Natural killer cell treated with Interleukin-12 subunit alpha and Interleukin-12 subunit beta and Interleukin-15 and Interleukin-18, amount 100 ng/mL, for 72 hours (primary cell): ENCODE measurements at places on chromosomes 5 and 9.

DNA sequence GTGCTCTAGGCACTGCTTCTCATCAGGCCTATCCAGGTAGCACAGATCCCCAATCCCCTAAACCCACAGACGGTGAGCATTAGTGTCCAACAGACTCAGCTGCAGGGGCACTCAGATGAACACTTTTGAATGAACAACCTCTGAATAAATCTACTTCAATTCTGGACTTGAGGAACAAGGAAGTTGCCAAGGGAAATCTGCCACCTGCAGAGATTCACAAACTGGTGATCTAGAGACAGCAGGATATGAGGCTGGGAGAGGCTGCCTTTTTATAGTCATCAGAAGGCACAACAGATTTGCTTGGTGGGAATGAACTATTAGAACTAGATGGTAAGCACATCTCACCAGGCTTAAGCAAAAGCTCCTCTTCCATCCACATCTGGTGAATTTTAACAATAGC is 7.0 kb upstream of the HK3 start:
- H3K27me3 ChIP-seq = no peaks in the 10 kb centered on the region
- peaks cover 51% of the 10 kb centered on the region for H3K36me3 ChIP-seq
- H3K27ac ChIP-seq = peak overlapping the region; percentile 14
- no peak overlapping the region for H3K4me3 ChIP-seq
- DNase-seq = no peak

DNA sequence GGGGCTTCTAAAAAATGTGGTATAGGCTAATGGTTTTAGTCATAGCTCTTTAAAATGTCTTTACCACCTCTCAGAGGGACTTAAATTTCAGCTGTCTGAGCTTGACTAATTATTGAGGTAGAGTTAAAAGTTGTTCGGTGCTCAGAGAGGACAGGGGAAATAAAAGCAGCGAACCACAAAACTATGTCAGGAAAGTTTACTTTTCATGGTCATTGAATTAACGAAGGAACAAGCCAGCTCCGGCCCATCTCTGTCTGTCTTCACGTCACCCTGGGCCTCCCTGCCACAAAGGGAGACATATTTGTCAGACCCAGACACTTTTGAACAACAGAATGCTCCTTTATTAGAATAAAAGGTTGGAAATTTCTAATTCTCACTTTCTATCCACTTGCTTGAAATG is 98.8 kb upstream of the EFNA5 start:
- H3K4me3 ChIP-seq = no peak overlapping the region
- DNase-seq = no peak
- H3K4me1 ChIP-seq = no peaks in the 10 kb centered on the region
- peaks cover 53% of the 10 kb centered on the region for H3K27me3 ChIP-seq
- H3K27ac ChIP-seq = no peak overlapping the region

GRCh38 chr5:98770911-98771322 is 2.5 kb upstream of the RGMB start:
- no peak for DNase-seq
- H3K27me3 ChIP-seq = peaks cover 57% of the 10 kb centered on the region
- H3K4me3 ChIP-seq = peak overlapping the region; percentile 98
- H3K27ac ChIP-seq = peak overlapping the region; percentile 69
- no peaks in the 10 kb centered on the region for H3K36me3 ChIP-seq

DNA sequence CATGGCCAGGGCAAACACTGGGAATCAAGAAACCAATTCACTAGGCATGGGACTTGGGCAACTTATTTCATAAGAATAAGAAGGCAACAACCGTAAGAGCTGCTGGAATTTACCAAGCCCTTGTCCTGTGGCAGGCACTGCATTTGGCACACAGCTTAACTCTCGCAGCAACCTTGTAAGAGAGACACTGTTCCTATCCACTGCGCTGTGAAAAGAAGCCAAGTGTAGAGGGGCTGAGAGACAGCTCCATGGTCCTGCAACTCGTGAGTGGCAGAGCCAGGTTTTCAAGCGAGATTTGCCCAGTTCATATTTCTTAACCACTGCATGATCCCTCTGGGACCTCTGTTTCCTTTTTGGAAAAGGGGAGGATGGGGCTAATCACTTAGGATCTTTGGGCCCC is 129.3 kb upstream of the STC2 start:
- no peaks in the 10 kb centered on the region for H3K36me3 ChIP-seq
- H3K4me3 ChIP-seq = no peak overlapping the region
- no peaks in the 10 kb centered on the region for H3K4me1 ChIP-seq
- H3K27me3 ChIP-seq = peaks cover 5% of the 10 kb centered on the region
- no peak overlapping the region for H3K27ac ChIP-seq

DNA sequence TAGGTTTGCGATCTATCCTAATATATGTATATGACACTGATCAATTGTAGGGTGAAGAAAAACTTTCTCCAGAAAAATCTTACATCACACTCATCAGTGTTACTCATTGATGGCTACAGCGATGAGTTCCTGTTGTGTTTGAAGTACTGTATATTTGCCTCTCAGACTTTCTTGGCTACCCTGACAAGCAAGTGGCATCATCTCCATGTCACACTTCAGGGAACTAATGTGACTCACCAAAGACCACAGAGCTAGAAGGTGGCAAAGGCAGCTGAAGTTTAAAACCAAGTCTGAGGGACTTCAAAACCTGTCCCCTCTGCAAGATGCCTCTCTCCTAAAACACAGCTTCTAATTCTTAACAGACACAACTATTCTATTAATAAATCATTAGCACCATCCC is 451.4 kb downstream of the CTNND2 start:
- no peak for DNase-seq
- no peaks in the 10 kb centered on the region for H3K36me3 ChIP-seq
- no peak overlapping the region for H3K27ac ChIP-seq
- no peaks in the 10 kb centered on the region for H3K4me1 ChIP-seq

DNA sequence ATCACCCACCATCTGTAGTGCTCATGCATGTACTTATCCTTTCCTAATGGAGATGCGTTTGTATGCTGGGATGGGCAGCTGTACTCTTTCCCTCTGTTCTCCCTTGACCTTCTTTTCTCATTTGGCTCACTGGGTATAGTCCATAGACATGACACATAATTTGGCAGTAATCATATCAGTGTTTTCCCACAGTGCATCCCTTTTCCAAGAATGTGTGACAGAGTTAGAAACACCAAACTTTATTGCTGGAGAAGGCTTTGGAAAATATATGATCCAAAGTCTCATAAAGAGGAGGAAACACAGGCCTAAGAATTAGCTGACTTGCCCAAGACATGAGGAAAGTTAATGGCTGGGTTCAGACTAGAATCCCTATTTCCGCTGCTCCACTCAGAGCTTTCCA is 1233.4 kb upstream of the DMAC1 start:
- no peaks in the 10 kb centered on the region for H3K36me3 ChIP-seq
- no peak overlapping the region for H3K4me3 ChIP-seq
- DNase-seq = no peak

DNA sequence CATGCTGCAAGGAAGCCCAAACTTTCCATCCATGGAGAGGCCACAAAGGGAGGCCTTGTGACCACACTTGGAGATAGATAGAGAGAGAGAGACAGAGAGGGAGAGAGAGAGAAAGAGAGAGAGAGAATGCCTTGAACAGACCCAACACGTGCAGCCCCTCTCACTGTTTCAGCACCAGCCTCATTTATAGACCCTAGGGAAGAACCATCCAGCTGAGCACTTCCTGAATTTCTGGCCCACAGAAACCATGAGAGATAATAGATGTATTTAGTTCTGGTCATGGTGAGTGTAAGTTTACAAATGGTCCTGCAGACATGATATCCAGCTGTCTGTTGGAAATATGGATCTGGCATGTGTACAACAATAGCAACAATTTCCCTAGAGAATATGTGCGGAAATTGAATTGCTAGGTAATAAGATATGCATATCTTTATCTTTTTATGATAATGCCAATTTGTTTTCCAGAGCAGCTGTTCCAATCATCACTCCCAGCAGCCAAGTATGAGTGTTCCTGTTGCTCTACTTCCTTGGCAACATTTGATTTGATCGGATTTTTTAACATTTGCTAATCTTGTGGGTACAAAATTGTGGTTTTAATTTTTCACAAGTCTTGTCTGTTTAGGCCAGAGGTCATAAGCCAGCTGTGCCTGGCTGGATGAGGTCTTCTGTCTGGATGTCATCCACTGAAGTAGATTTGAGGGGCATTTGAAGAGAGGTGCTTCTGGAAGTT is 217.3 kb upstream of the IL12B start:
- no peak overlapping the region for H3K27ac ChIP-seq
- no peaks in the 10 kb centered on the region for H3K4me1 ChIP-seq
- H3K4me3 ChIP-seq = no peak overlapping the region
- no peak for DNase-seq

DNA sequence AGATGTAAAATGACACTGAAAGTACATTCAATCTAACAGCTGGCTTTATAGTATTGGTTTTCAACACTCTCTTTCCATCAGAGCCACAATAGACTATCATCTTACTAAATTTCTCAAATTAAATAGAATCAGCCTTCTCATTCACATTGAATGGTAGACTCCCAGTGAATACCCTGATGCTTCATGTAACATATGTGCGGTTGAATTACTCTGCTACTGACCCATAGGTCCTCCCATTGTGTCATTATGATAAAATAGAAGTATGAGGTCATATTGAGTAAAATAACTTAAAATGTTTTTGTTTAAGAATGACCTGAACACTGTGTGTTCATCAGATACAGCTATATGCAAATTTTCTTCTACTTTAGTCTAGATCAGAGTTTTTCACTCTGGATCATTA is 75.9 kb upstream of the ADAMTSL1 start:
- no peak overlapping the region for H3K4me3 ChIP-seq
- H3K4me1 ChIP-seq = no peaks in the 10 kb centered on the region
- no peaks in the 10 kb centered on the region for H3K27me3 ChIP-seq

DNA sequence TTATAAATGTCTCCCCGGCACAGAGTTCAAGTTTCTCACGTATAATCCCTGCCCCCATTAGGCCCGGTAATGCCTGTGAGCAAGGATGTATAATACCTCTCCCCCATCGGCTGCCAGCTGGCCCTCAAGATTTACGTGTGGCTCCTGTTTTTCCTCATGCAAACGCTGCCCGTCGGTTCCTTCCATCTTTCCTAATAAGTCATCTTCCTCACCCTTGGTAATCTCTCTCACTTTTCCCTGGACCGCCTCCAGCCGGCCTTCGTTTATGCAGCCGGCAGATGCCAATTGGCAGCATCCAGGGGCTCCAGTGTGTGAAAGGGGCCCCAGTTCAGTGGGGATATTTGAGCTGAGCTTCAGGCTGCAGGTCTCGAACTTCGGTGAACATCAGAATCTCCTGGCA is 86.5 kb upstream of the NEURL1B start:
- no peak overlapping the region for H3K4me3 ChIP-seq
- H3K36me3 ChIP-seq = no peaks in the 10 kb centered on the region
- peaks cover 23% of the 10 kb centered on the region for H3K27me3 ChIP-seq

DNA sequence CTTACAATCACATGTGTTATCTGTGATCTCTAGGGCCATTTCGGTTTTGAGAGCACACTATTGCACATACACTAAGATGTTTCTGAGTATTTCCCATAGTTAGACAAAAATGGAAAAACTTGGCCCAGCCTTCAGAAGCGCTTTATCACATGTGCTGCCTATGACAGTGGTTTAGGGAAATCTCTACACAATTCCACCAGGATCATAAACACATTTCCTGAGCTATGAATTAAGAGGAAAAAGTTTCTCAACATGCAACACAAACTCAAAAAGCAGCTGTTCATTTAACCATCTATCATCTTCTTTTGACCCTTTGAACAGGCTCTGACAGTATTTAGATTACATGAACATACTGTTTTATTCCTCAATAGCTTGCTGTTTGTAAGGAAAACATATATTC is 15.1 kb downstream of the FGF1 start:
- no peak overlapping the region for H3K4me3 ChIP-seq
- no peaks in the 10 kb centered on the region for H3K4me1 ChIP-seq
- no peak overlapping the region for H3K27ac ChIP-seq

DNA sequence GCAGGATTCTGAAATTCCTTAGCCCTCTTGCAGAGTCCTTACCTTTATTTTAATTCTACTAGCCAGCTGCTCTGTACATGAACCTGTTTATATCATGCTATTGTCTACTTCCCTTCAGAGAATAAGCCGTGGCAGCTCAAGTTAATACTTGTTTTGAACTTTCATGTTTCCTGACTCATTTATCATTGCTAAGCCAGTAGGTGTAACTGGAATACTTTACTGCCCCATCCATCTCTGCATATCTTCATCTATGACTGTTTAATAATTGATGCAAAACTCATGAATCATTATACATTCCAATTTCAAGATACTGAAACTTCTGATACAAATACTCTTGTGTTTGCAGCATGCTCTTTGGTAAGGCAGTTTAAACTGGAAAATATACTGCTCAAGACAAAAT is 174.7 kb downstream of the PPP2R2B start:
- peaks cover 26% of the 10 kb centered on the region for H3K4me1 ChIP-seq
- DNase-seq = no peak
- no peaks in the 10 kb centered on the region for H3K27me3 ChIP-seq
- H3K36me3 ChIP-seq = peaks cover 5% of the 10 kb centered on the region

GRCh38 chr5:134115806-134116175 is 1.3 kb downstream of the TCF7 start:
- no peaks in the 10 kb centered on the region for H3K36me3 ChIP-seq
- DNase-seq = no peak
- H3K4me1 ChIP-seq = peaks cover 47% of the 10 kb centered on the region
- peak overlapping the region; percentile 60 for H3K4me3 ChIP-seq
- H3K27ac ChIP-seq = no peak overlapping the region

- peaks cover 16% of the 10 kb centered on the region for H3K4me1 ChIP-seq
- peaks cover 6% of the 10 kb centered on the region for H3K36me3 ChIP-seq
These were observed 47.6 kb downstream of the DCP2 start for GRCh38 chr5:113024076-113024697.

DNA sequence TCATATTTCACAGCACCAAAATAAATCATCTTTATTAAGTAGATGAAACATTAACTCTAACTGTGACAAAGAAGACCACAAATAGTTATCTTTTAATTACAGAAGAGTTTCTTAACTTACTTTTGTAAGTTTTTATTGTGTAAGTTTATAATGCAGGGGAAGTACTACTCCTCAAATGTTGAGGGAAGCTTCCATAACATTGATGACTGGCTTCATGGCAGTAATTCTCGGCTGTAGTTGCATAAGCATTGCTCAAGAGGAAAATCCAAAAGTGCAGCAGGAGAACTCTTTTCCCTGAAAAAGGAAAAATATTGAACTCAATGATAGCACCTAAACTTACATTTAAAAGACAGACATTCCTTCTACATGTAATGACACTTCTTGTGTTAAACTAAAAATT is 4.6 kb downstream of the TSLP start:
- no peak for DNase-seq
- peaks cover 73% of the 10 kb centered on the region for H3K27me3 ChIP-seq
- no peak overlapping the region for H3K4me3 ChIP-seq
- H3K27ac ChIP-seq = no peak overlapping the region
- H3K4me1 ChIP-seq = peaks cover 5% of the 10 kb centered on the region
- peaks cover 5% of the 10 kb centered on the region for H3K36me3 ChIP-seq

DNA sequence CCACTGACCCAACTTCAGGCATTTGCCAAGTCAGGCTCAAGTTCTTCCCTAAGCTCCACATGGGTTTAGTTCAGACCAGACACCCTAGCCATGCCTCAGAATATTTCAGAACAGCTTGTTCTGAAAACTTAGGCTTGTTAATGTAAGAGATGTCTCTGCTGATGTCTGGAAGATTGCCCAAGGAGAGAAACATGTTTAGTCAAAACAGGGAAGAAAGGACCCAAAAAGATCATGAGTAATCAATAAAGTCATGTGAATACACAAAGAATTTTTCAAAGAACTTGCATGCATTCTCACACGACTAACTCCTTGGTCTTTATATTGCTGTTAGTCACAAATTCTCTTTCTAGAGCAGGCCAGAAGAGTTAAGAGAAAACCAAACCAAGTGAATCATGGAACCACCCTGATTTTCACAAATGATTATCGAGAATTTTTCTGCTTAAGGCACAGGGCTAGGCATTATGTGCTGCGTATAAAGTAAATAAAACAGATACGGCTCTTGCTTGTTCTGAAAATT is 158.1 kb upstream of the HMHB1 start:
- no peak for DNase-seq
- H3K4me1 ChIP-seq = peaks cover 27% of the 10 kb centered on the region
- H3K4me3 ChIP-seq = no peak overlapping the region
